CD14-positive monocyte (primary cell): ENCODE measurements at places on chromosomes 3 and 15.

GRCh38 chr3:160134454-160134853, 90.8 kb upstream of the C3orf80 start:
- DNase-seq = peak; percentile 72

GRCh38 chr3:127949446-127950055, 34.5 kb downstream of the KBTBD12 start:
- DNase-seq = no peak

GRCh38 chr3:195005759-195006510, 265.0 kb downstream of the XXYLT1 start:
- no peak for DNase-seq

DNA sequence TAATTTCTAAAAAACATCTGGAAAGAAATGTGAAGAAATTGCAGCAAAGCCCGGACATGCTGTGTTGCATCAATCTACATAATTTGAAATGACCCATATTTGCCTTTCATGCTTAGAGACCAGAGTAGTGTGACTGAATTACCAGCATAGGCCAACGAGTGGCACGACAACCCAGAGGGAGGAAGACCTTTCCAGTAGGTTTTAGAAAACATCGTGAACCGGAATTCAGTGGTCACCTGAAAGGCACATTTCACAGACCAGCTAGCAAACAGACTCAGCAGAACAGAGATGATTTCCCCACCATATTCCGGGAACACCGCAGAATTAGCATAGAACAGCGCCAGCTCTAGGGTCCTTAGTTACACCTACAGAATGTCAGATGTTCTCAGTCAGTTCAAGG, 620.0 kb upstream of the ZNF385D start:
- DNase-seq = no peak

DNA sequence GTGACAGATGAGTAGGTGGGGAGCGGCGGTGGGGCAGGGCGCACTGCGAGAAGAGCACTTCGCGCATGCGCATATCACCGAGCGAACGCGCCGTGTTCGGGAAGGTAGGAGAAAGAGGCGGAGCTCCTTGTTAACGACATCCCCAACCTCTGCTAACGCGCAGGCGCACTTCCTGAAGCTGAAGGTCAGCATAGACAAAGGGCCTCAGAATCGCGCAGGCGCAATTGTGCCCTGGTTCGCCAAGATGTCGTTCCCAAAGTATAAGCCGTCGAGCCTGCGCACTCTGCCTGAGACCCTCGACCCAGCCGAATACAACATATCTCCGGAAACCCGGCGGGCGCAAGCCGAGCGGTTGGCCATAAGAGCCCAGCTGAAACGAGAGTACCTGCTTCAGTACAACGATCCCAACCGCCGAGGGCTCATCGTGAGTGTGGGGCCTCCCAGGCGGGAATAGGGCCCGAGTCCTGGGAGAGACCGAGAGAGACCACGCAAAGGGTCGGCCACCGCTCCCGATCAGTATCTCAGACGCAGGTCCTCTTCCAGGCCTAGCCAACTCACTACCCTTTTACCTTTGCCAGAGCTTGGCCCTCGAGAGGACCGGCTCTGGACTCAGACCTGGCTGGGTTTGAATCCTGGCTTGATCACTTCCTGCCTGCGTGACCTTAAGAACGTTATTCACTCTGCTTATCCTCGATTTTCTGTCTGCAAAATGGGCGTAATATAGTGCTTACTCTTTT, at the start of gene NDUFB4:
NDUFB4 (plus strand) TSS at position 221 of the 737 bp plus-strand sequence; CDS start at position 245, 24 bp downstream.
- DNase-seq = peak; percentile 100

DNA sequence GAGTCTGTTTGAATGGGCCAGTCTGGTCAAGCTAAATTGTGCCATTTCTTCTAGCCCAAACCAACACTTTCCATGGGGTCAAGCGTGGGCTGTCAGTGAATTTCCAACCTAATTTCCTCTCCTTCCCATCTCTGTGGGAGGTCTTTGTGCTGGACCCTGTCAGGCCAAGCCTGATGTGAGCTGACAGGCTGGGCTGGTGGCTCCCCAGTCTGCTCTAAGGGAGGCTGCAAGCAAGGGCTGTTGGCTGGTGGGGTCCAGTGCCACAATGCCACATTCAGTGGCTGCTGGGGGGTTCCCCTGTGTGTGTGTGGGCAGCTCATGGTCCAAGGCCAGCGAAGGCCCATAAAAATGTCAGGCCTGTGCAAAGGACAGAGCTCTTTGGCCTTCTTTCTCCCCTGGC, 216.1 kb downstream of the OPA1 start:
- DNase-seq = no peak

DNA sequence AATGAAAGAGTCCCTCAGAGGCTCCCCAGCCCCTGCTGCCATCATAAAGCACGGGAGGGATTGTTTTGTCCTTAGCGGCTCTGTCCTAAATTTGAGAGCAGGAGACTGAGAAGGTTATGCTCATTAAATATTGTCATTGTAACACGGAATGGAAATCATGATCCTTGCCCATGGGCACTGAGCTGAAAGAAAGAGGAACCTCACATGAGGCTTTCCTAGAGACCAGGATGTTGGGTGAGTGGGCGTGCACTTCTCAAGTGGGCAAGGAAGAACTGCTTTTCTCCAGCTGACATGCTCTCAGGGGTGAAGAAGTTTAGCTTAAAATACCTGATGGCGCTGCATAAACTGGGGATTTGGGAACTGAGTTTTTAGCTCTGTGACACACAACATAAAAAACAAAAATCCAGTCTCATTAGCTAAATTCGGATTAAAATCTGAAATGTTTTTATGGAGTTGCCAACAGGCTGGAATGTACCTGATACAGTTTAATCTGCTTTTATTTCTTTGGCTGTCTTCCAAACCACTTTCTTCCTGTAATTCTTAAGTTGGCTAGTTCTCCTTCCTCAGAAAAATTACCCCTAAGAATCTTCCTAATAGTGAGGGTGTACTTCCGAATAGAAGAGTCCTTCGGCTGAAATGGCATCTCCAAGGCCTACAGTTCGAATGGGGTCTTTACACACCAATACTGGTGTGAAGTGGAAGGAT, 31.7 kb downstream of the ADPGK start:
- peak; percentile 46 for DNase-seq

GRCh38 chr3:23735535-23736326, 70.0 kb upstream of the UBE2E1 start:
- DNase-seq = no peak

- peak; percentile 29 for DNase-seq
These were observed at the start of gene SHF for GRCh38 chr15:45187894-45188830. TSS of gene SHF (minus strand) at chr15:45187966. CDS start at chr15:45187951, 15 bp downstream.

DNA sequence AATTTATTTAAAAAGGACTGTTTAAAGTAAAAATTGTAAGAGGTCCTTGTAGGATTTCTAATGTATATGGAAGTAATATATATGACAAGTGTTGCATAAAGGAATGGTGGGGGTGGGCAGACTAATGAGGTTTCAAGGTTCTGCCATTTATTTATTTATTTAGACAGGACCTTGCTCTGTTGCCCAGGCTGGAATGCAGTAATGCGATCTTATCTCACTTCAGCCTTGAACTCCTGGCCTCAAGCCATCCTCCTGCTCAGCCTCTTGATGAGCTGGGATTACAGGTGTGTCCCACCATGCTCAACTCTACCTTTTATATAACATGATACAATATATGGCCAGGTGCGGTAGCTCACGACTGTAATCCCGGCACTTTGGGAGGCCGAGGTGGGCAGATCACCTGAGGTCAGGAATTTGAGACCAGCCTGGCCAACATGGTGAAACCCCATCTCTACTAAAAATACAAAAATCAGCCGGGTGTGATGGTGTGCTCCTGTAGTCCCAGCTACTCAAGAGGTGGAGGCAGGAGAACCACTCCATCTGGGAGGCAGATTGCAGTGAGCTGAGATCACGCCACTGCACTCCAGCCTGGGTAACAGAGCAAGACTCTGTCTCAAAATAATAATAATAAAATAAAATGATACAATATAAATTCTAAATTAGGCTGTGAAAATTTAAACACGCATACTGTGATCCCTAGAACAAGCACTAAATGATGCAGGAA, 33.8 kb upstream of the IGF2BP2 start:
- no peak for DNase-seq

GRCh38 chr3:195106418-195106906, 164.5 kb downstream of the XXYLT1 start:
- peak; percentile 54 for DNase-seq

DNA sequence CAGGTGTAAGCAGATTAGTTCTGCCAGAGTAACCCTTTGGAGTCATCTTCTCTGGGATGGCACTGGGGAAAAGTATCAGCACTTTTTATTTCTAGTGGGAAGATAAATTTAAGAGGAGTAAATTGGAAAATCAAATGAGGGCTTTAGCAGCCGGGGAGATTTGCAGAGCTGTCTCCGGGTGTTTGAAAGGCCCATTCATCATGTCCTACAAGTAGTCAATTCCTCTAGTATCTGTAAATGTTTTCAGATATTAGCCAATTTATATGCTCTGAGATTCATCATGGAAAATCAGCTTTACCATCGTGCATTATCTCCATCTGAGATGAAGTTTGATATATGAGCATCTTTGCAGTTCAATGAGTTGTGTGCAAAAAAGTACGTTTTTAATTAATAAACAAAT, 93.6 kb downstream of the CDIN1 start:
- DNase-seq = no peak
